ENCODE measurements at places on chromosomes 2 and 18. TPM values are rescaled to one million over a fixed set of nuclear protein-coding genes. Genes with fewer than 3 reads are reported as not detected.

GRCh38 chr18:43571078-43571689, 293.9 kb upstream of the SYT4 start:
- peak; percentile 77 for DNase-seq

GRCh38 chr2:231900486-231900942, 25.7 kb downstream of the NPPC start:
- peak; percentile 39 for DNase-seq

- DNase-seq: no peak
These were observed 7.6 kb upstream of the ASXL2 start for GRCh38 chr2:25885933-25886332.

The CCDC102B gene
- 30.9 TPM for total RNA-seq

- no peak for DNase-seq
These were observed 66.4 kb downstream of the EML6 start for GRCh38 chr2:54789878-54790277.

Measured in muscle of leg (tissue), 16 donors.